Naive thymus-derived CD8-positive, alpha-beta T cell (primary cell): ENCODE measurements at places on chromosomes 7 and 10.

- DNase-seq: no peak
Observed at GRCh38 chr10:84097787-84098353, 41.4 kb upstream of the GHITM start.

GRCh38 chr10:42767906-42768305 is 14.7 kb upstream of the BMS1 start:
- DNase-seq: no peak

DNA sequence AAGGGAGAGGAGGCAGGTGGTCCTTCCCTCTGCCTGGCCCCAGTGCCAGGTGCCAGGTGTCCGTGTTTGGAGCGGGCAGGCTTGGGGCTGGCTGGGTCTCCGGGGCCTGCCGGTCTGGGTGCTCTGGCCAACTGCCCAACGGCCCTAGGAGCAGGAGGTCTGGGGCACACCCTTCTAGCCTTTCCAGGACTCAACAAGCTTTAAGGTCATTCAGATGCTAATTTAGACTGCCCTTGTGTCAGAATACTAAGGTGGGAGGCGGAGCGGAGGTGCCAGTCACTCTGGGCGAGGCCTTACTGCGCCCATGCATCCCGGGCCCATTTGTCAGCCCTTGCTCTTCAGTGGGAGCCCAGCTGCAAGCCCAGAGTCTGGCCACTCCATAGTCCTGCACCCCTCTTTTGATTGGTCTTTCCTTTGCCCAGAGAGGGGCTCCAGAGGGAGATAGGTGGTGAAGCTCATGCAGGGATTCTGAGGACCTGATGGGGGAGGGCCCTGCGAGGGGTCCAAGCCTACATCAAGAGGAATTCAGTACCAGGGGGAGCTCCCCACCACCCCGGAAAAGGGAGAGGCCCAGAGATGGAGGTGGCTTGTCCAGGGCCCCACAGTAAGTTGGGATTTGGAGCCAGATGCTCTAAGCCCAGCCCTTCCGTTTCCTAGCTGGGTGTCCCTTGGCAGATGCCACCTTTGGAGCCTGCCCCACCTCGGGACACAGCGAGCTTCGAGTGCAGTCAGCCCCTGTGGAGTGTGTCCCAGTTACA is 1.3 kb downstream of the PGAM2 start:
- DNase-seq: no peak

DNA sequence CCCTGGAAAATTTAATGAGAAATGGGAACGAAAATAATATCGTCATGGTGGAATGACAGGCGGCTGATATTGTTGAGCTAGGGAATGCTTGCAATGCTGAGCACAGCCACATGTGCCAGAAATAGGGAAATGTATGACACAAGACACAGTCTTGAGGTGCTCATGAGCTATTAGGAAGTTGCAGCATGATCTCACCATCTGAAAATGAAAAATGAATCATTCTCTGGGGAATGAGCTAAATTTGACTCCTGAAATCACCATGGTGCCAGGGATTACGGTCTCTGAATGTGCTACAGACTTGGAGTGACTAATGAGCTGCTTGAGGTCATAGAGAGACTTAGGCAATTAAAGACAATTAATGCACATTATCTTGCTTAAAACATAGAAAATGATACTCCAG is 845.0 kb downstream of the CNTNAP2 start:
- DNase-seq: no peak
